ENCODE measurements at places on chromosomes 1 and 21. TPM values are rescaled to one million over a fixed set of nuclear protein-coding genes. Genes with fewer than 3 reads are reported as not detected.

ARMH1 gene
- not detected for total RNA-seq

GRCh38 chr1:168498159-168498631 is 45.6 kb downstream of the XCL2 start:
- DNase-seq: no peak
- H3K27ac ChIP-seq: no peak overlapping the region
- peaks cover 33% of the 10 kb centered on the region for H3K4me1 ChIP-seq

PRDM16 gene
- total RNA-seq: 23.3 TPM

CD244 gene
- 1.1 TPM for total RNA-seq

ADSS2 gene
- 49.1 TPM for total RNA-seq

DNA sequence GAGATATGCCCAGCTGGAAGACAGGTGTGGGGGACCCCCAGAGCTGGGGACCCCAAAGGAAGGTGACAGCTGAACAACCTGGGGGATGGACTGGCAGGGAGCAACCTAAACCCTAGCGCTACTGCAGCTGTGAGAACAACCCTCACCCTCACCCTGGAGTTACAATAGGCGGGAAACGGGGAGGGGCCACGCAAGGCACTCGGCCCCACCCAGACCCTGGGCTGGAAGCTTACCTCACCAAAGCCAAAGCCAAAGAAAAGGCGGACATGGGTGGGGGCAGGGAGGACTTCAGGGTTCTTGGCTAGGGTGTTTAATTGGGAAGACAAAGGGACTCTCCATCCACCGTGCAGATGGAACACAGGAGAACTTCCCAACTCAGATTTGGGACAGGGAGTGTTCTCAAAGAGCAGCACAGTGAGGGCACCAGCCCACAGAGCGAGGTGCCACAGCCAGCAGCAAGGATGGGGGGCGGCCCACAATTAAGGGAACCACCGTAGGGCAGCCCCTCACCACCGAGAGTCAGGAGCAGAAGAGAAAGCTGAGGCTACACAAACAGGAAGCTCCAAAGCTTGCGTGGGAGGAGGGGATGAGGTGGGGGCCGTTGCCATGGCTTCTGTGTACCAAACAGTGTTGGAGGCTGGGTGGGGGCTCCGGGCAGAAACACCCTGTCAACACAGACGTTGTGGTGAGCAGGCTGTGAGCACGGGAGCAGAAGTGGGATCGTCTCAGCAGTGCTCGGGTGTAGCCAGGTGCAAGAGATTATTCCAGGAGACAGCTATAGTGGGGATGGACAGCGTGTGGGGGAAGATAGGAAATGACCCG is 1.9 kb downstream of the TAGLN2 start:
- H3K4me3 ChIP-seq: peak overlapping the region; percentile 79
- peak; percentile 89 for DNase-seq
- H3K27ac ChIP-seq: peak overlapping the region; percentile 98

GRCh38 chr1:186236921-186237320 is 138.1 kb downstream of the TPR start:
- no peak for DNase-seq
- no peaks in the 10 kb centered on the region for H3K36me3 ChIP-seq
- no peaks in the 10 kb centered on the region for H3K4me1 ChIP-seq
- no peak overlapping the region for H3K27ac ChIP-seq

DNA sequence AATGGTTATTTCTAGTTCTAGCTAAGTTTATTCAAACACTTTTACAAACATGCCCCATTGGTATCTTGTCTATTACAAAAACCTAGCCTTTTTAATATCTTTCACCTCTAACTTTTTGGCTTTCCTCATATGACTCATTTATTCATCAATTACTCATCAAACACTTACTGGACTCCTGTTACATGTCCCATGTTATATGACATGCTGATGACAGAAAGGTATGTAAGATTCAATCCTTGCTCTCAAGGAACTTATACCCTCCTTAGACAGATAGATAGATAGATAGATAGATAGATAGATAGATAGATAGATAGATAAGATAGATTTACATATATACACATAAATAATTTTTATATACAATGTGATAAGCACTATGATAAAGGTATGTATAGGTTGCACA is 33.9 kb upstream of the INSL5 start:
- DNase-seq: no peak
- no peak overlapping the region for H3K27ac ChIP-seq
- H3K4me1 ChIP-seq: no peaks in the 10 kb centered on the region
- H3K4me3 ChIP-seq: no peak overlapping the region
- no peaks in the 10 kb centered on the region for H3K36me3 ChIP-seq
- no peaks in the 10 kb centered on the region for H3K27me3 ChIP-seq

GRCh38 chr1:12616709-12617373 is 1.2 kb downstream of the DHRS3 start:
- H3K4me3 ChIP-seq: peak overlapping the region; percentile 74
- peak overlapping the region; percentile 97 for H3K27ac ChIP-seq
- no peak for DNase-seq
- H3K36me3 ChIP-seq: peaks cover 10% of the 10 kb centered on the region

EBNA1BP2 gene
- total RNA-seq: 45.3 TPM

DNA sequence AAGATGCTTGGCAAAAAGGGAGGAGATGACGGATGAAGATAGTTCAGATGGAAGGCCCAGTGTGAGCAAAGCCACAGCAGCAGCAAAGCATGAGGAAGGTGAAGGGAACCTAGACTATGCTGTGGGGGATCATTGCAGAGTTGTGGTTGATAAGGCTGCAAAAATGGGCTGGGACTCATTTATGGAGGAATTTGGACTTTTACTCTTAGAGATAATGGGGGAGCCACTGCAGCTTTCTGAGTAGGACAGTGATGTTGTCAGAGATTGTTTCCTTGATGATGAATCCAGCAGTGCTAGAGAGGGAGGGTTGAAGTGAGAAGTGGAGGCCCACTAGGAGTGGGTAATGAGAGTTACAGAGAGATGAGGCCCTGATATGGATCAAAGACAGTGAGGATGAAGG is 2.1 kb upstream of the C8A start:
- H3K4me3 ChIP-seq: no peak overlapping the region
- H3K4me1 ChIP-seq: no peaks in the 10 kb centered on the region
- DNase-seq: no peak
- H3K27me3 ChIP-seq: no peaks in the 10 kb centered on the region

DFFA gene
- 13.0 TPM for total RNA-seq
